ENCODE measurements at places on chromosomes 11 and 22.

DNA sequence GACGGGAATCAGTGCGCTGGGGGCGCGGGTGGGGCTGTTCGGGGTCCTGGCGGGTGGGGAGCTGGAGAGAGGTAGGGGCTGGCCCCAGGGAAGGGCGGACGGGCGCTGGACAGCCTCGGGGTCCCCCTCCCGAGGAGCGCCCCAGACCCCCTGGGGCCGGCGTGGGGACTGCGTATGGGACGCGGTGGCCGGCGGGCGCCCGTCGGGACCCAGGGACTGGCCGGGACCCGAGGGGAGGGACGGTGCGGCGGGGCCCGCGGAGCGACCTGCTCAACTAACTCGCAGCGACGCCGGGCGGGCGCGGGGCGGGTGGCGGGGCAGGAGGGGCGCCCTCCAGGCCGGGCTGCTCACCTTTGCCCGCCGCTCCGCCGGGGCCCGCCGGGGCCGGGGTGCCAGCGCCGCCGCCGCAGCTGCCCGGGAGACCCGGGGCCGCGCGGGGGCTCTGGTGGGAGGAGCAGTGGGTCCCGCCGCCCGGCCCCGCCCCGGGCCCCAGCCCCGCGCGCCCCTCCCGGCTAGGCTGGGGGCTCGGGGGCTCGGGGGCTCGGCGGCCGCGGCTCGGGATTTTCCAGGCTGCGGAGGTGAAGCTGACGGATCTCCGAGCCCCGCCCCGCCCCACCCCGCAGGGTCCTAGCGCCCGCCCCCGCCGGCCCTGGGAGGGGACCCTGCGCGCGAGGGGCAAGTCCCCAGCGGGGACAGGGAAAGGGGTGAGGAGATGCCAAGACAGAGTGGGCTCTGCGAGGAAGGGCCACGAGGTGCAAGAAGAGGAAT lies 12.3 kb downstream of the STARD10 start:
- DNase-seq = no peak

- no peak for DNase-seq
Measured at GRCh38 chr22:48960576-48960975, 867.1 kb downstream of the BRD1 start.

- DNase-seq = no peak
Measured at GRCh38 chr11:30453705-30454104, 130.8 kb downstream of the ARL14EP start.

GRCh38 chr11:87036756-87037449 lies 831 bp upstream of the TMEM135 start:
- DNase-seq = peak; percentile 54

DNA sequence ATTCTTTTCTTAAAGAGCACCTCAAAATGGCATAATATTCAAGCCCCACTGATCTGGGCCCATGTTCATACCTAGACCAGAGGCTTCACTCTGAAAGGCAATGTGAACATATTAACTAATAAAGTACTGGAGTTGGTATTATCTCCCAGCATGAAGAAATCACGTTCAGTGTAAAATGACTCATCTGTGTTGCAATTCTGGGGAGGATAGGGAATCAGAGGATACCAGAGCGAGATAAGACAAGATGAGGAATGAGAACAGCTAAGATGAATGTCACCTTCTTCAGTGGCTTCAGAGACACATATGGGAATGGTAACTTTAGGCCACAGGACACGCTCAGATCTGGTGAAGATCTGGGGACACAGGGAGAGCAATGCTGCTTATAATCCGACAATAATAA lies 121.1 kb downstream of the NTM start:
- no peak for DNase-seq

GRCh38 chr11:27718863-27719545 lies 18.7 kb upstream of the BDNF start:
- DNase-seq = no peak

DNA sequence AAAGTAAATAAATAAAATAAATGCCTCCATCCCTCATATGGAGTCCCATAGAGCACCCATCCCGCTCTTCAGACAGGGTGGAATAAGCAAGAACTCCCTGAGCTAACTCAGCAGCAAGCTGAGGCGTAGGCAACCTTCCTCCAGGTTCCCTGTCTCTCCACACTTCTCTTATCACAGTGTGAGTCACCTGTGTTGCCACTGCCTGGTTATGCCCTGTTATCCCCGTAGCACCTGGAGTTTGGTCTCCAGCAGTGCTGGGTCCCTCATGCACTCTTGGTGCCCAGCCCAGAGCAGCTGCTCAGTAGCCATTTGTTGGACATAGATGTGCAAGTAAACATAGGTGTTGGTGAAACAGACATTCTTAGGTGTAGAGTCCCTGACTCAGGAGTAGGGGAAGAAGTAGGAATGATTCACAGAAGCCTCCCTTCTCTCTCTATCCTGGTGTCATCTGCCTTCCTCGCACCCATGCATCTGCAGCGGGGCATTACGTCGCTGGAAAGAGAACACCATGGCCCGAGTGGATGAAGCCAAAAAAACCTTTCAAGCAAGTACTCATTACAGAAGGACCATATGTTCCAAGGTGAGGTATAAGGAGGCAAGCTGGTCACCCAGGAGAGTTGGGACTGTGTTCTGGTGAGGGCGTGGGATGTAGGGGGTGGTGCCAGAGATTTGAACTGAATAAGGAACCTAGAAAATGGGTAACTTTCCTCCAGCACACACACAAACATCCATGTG lies 56.0 kb downstream of the PISD start:
- DNase-seq = no peak

DNA sequence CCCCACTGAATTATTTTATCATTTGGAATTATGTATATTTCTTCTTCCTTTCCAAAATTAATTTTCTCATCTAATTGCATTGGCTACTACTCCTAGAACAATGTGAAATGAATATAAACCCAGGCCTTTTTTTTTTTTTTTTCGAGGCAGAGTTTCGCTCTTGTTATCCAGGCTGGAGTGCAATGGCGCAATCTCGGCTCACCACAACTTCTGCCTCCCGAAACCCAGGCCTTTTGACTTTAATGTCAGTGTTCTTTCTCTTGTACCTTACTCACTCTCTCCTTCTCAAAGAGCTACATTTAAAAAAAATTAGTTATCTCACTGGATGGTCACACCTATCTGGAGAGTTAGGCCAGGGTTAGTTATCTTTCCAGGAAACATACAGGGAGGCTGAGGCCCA lies 35.3 kb upstream of the LRRC32 start:
- DNase-seq = no peak

- DNase-seq = no peak
Measured at GRCh38 chr22:29803190-29803589, 34.9 kb downstream of the ASCC2 start.

DNA sequence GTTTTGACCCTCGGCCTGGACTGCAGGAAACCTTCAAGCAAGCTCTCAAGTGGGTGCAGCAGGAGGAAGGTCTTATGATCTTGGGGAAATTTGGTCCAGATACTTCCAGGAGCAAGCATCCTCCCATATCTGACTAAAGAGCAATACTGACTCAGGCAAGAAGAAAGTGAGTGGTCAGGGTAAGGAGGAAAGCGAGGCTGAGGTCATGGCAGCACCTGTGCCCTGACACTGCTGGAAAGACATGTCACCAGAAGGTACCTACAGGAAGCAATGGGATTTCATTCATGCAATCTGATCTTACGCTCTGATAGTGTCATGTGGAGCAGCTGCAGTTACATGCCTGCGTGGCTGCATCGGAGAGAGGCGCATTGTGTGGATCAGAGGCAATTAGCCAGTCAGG lies 6.5 kb upstream of the TOP3B start:
- DNase-seq = no peak

- no peak for DNase-seq
Measured at GRCh38 chr22:41875531-41876270, 39.2 kb downstream of the SHISA8 start.

DNA sequence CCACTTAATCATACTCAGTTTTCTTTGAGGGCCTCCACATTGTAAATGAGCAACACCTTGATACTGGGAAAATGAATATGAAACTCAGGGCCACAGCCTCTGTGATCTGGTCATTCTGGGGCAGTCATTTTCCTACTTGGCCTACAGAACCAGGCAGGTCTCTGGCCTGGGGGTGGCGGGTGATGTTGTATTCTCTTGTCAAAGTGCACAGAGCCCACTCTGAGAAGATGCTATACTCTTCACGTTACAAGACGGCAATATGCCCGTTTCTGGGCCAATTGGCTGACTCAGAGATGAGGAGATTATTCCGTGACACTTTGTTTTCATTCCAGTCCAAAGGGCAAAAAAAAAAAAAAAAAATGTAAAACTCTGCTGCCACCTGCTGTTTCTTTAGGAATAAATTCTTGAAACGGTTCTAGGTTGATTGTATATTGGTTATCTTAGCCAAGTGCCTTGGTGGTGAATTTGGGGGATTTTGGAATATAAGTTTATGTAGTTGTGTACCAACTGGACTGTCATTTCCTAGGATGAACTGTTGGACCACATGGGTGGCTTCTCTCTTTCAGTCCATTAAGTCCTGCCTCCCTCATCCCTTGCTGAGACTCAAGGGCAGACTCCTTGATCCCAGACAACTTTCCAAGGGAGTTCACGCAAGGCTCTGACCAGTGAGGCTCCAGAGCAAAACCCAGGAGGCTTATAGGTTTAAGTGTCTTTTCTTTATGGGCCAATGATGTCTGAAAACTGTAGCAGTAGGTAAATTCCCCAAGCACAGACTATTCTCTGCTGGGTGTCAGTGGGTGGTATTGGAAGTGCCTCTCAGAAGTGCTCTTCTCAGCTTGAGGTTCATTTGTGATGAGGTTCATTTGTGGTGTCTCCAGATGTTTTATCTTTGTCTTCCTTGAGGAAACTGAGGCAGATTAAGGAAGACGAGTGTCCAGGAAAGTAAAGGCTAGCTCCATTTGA lies 18.2 kb downstream of the ADM start:
- no peak for DNase-seq

- DNase-seq = no peak
Measured at GRCh38 chr22:37329238-37330140, 47.2 kb downstream of the CYTH4 start.

- peak; percentile 56 for DNase-seq
Measured at GRCh38 chr11:45879803-45880686, 5.4 kb upstream of the MAPK8IP1 start.

DNA sequence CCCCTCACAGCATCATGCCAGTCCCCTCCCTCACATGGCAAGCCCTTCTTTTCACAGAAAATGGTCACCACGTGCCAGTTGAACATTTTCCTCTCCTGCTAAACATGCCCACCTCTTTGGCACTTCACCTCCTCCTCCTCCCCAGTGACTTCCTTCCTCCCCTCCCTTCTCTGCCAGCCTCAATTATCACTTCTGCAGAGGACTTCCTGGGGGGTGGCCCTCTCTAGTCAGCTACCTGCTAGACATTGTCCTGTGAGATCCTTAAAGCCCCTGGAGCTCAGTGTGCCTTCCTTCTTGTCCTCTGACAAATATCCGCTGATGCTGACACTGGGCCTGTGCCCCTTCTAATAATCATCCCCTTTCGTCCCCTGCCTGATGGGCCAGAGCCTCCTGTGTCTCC lies 43.2 kb upstream of the E2F8 start:
- no peak for DNase-seq

All from SHP77 treated with DMSO at 0.1 percent for 48 hours (cell line).